ENCODE measurements at places on chromosomes 4 and X.

DNA sequence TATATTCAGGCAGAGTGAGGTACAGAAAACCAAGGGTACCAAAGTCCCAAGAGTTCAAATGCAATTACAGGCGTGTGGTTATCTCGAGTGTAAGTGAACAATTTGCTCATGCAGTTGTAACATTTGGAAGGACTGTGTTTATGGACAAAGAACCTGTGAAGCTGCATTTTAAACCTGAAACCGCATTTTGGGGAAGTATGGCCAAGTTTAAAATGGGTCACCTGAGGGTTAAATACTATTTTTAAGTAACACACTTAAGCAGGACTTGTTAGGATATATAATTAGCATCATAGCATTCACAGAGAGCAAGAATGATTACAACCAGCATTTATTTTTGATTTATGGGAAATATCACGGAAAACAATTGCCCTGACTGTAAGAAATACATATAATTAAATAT is 79.1 kb upstream of the LCORL start:
- no peak for DNase-seq

- peak; percentile 64 for DNase-seq
These were observed 25.2 kb upstream of the SORCS2 start for GRCh38 chr4:7166981-7167700.

DNA sequence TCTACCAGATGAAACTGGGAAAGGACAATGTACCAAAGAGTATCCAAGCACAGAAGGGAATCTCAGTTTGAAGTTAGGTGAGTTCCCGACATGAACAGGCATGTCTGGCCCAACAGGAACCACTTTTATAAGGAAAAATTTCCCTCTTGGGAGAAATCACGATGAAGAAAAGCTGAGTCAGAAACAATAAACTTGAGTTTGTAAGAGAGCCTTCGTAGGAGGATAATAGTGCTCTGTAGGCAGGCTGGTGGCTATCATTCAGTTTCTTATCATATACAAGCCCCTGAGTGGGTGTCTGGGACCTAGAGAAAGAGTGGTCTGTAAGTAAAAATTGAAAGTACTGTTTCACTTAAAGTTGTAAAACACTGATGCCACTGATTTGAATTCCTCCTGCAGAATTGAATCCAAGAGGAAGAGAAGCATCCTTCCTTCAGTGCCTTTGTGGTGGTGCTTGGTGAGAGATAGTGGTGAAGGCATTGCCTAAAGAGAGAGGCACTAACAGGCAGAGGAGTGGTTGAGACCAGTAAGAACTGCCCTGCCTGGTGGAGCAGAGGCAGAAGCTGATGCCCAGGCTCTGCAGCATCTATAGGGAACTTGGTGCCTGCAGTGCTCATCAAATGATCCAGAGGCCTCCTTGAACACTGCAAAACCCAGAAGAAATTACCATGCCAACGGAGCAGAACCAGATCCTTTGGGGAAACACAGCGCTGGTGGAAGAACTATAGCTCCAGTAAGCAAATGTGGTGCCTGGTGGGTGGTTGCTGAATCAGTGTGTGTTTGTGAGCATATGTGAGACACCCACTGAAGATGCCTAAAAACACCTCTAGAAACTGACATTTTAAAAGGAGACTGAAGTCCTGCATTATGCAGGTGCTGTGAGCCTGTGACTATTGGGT is 31.7 kb upstream of the METAP1 start:
- no peak for DNase-seq

GRCh38 chrX:16160729-16161128 is 6.6 kb upstream of the MAGEB17 start:
- no peak for DNase-seq

GRCh38 chrX:118459494-118459893 is 36.1 kb upstream of the DOCK11 start:
- DNase-seq = no peak

DNA sequence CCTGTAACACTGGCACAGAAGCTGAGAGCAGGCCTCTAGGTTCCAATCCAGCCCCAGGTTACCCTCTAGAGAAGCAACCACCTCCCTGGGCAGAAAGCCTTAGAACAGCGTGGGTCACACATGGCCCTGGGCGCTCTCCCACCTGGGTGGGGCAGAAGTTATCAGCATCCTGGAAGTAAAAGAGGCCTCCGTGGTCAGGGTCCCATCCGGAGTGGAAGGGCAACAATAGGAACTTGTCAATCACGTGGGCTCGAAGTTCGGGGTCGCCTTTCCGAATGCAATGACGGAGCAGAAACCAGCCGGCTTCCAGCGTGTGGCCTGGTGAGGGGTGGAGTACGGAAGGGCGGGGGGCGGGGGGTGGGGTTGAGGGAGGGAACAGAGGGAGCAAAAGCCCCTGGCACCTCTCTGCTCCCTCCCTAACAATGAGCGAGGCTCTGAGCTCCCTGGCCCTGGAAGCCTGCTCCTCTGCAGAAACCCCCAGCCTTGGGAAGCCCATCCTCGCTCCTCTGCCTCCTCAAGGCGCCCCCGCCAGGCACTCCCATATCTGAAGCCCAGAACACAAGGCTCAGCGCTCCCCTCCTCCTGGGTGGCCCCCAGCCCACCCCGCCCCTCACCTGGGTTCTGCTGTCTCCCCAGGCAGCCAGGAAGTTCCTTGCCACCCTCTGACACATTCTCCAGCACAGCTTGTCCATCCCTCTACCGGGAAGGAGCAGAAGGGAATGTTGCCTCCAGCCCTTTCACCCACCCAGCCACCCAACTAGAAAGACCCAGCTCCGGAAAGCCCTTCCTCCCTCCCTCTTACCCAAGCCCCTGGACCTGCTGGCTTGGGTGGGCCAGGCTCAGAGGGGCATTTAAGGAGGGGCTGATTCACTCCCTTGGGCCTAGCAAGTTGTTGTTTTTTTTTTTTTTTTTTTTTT is 2.8 kb downstream of the RENBP start:
- DNase-seq = no peak

- DNase-seq = no peak
These were observed 952.7 kb upstream of the SLIT2 start for GRCh38 chr4:19298998-19299397.

Data from spleen (tissue), 13 donors.